Stimulated activated CD4-positive, alpha-beta T cell treated with anti-CD3 and anti-CD28 coated beads, Interleukin-2, amount 100 ng/mL, for 48 hours (primary cell): ENCODE measurements at places on chromosomes 16 and 17.

GRCh38 chr16:87028481-87029320 is 288.5 kb downstream of the C16orf95 start:
- no peak for DNase-seq

DNA sequence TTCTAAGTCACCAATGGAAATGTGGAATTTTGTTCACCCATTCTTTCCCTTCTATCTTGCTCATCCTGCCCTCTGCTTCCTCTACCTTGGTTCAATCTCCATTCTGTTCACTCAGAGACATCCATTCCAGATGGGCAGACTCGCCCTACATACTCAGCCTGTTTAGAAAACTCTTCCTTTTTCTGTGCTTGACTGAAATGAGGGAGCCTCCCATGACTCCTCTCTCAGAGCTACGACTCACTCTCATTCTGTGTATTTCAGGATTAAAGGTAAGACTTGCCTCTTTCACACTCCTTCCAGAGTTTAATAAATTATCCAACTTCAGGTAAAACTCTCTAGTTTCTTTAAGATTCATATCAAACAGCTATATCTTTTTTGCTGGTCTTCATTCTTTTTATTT is 182.8 kb downstream of the HS3ST3A1 start:
- DNase-seq = no peak

DNA sequence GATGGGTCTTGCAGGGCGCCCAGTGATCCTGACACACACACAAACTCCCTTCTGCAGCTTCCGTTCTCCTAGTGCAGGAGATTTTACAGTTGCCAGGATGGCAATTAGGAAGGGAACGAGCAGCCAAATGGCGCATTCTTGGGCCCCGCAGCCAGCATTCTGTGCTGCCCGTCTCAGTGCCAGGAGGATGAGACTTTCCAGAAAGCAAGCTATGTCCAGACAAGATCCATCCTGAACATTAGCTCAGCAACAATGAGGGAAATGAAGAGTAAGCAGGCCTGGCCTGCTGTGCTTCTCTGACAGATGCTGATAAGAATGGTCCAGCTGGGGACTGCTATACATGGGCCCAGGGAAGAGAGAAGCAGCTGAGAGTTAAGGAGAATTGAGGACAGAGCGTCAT is 16.5 kb downstream of the SPPL2C start:
- no peak for DNase-seq

GRCh38 chr16:50622643-50623369 is 58.3 kb downstream of the SNX20 start:
- DNase-seq = no peak

DNA sequence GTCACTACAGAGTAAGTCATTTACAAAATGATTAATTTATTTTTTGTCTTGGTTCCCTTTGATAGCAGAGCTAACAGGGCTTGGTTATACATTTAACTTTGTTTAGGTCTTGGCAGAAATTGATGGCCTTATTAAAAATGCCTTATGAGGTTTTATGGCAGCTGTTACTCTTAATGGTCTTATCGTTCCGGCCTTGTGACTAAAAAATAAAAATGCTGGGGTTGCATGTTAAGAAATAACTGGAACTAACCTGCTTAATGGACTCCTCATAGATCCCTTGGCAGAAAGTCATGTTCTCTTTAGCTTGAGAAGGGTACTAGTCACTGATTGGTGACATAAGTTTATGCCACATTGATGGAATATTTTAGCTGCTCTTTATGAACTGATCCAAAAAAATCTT is 18.3 kb downstream of the COX11 start:
- DNase-seq = no peak

GRCh38 chr17:43477832-43478634 is 5.7 kb upstream of the DHX8 start:
- no peak for DNase-seq

DNA sequence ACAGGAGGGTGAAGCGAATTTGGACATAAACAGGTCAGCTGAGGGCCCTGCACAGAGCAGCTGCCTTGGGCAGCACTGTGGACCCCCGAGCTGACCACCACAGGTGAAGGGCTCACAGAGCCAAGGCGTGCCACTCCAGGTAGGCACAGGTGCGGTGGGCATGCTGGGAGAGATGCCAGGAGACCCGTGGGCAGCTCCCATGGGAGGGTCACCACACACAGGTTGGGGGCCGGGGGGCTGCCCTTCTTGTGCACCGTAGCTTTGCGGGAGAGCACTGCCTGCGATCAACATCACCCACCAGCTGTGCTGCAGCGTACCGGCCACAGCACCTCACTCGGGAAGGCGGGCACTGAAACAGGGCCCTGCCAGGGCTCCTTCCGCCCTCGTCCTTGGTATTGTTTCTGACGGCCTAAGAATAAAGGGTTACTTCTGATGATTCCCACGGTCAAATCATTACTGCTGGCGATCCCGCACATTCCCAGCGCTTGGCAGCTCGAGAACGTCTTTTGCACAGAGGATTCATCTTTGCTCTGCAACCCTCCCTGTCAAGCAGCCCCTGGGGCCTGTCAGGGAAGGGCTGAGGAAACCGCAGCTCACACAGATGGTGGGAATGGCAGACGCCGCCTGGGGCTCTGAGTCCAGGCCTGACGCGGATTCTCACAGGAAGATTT is 181.7 kb downstream of the BANP start:
- DNase-seq = no peak

GRCh38 chr17:38440614-38441397 is 12.5 kb downstream of the ARHGAP23 start:
- no peak for DNase-seq

DNA sequence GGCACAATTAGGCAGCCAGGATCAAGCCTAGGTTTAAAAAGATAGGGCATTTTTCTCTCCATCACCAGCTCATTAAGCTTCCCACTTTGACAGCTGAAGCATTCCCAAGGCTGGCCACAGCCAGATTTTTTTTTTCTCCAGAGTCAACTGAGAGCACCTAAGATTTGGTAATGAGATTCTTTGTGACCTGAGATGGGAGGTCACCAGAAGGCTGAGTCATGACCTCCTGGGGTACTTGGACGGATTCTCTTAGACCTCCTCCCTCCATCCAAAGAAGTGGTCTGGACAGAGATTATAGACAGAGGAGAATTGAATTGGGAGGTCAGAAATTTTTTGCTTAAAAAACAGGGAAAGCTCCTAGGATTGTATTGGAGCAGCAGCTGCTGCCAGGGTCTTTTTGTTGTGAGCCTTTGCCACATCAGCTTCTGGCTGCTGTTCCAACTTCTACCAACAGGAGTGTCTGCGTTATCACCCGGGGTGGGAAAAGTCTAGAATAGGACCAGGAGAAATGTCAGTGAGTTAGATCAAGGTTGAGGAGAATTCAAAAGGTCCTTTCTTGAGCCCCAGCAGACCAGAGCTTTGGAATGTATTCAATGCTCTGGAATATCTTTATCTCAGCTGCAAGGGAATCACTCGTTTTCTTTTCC is 221.2 kb upstream of the N4BP1 start:
- DNase-seq = no peak

GRCh38 chr17:74862108-74862901 is 2.6 kb upstream of the GRIN2C start:
- peak; percentile 73 for DNase-seq

DNA sequence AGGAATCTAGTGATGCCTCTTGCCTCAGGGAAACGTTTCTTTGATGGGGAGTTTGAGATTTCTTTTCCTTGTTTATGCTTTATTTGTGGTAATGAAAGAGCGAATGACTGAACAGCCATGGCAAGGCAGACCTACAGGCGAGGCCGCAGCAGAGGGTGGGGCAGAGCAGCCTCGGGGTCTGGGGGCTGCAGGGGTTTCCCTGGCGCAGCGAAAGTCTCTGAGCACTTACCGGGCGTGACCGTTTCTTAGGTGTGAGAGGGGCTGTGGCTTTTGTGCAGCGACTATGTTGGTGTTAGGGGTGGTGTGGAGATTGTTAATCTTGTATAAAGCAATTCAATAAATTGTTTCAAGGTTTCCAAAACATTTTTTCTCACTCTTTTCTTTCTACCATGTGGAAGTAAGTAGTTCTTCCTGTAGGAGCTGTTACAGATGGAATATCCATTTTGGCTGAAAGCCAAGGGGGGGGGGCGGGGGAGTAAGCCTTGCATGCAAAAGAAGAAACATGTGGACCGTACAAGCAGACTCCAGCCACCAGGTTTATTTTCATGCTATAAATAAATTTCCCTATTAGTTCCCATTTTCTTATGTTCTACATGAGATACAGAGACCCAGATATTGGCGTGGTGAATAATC is 34.8 kb downstream of the UBN1 start:
- no peak for DNase-seq

DNA sequence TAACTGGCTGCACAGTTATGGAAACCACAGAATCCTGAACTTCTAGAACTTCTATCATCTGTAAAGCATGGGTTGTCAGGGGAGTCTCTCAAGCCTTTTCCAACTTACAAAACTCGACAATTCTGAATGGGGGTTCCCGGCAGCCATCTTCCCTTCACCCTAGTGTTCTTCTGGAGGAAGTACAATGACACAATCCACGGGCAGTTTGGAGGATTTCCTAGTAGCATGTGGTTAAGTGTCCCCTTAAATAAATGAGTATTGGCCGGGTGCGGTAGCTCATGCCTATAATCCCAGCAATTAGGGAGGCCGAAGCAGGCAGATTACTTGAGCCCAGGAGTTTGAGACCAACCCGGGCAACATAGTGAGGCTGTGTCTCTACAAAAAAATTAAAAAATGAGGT is 2.1 kb downstream of the SLC16A6 start:
- no peak for DNase-seq

GRCh38 chr17:58246104-58246740 is 7.8 kb downstream of the LPO start:
- no peak for DNase-seq

GRCh38 chr17:47698749-47699535 is 5.0 kb downstream of the TBKBP1 start:
- peak; percentile 90 for DNase-seq
